NCI-H2081 treated with DMSO at 0.1 percent for 48 hours (cell line): ENCODE measurements at places on chromosomes 3 and 15.

DNA sequence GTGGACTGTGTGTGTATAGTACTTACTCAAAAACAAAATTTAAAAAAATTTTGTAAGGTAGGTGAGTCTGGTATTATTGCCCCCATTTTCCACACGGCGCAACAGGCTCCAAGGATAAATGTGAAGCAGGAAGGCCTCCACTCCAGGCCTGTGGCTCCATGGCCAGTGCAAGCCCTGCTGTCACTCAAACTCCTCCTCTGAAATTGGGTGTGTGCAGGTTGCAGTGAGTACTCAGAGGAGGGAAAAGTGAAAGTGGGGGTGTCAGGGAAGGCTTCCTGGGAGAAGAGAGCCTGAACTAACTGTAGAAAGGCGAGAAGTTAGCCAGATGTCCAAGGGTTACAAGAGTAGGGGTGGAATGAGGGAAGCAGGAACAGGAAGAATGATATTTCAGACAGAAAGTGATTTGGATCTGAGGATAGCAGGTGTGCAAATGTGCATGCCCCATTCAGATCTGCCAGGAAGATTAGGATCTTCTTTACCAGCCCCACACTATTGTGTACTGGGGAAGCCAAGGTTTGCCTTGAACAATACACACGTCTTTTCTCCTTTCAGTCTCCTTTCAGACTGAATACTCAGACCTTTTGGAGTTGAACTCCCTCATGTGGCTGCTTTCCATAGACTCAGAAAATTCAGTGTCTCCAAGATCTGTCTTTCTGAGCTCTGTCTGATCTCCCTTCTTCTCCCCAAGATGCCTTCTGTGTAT is 48.7 kb upstream of the RYK start:
- no peak for DNase-seq

DNA sequence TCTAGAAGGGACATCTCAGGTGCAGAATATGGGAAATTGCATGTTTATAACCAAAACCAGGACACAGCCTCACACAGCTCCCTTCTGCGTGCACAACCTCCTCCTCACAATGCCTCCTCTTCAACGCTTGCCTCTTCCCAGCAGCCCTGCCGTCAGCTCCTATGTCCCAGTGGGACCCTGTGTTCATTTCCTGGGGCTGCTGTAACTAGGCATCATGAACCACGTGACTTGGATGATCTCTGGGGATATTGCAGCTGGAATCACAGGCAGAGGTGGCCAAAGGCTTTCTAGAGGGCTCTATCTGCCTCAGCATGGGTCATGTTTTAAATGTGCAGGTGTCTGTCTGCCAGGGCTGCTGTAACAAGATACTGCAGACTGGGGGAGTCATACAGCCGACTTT is 375.3 kb downstream of the OCA2 start:
- no peak for DNase-seq

GRCh38 chr15:67025719-67026609 is 39.4 kb upstream of the SMAD3 start:
- no peak for DNase-seq

DNA sequence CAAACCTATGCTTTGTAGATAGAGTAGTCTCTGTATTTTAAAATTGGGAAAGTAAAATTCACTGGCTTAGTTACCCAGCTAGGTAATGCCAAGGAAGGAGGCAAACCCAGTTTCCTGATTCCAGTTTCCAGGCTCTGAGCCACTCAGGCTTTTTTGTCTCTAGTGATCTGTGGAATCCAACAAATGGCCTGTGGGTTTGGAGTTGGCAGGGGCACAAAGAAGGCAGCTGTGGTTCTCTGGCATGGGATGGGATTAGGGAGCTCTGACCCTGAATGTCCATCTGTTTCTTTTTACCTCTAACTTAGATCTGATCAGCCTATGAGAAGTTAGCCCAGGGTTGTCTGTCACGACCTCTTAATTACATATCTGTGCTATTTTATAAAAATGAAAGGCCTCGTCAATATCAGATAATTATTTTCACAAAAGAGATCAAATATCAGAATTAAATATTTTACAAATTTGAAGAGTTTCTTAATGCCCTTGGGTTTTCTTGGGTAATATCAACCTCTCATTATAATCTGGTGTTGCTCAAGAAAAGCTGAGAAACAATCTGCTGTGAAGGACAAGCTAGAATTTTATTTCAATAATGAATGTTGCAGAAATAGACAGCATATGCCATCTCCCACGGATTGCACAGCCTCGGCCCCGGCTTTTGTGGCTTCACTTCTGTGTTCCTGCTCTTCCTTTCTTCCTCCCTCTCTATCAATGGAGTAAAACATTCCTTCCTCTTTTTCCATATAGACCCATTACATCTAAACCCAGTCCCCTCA is 63.7 kb upstream of the DAZL start:
- no peak for DNase-seq

DNA sequence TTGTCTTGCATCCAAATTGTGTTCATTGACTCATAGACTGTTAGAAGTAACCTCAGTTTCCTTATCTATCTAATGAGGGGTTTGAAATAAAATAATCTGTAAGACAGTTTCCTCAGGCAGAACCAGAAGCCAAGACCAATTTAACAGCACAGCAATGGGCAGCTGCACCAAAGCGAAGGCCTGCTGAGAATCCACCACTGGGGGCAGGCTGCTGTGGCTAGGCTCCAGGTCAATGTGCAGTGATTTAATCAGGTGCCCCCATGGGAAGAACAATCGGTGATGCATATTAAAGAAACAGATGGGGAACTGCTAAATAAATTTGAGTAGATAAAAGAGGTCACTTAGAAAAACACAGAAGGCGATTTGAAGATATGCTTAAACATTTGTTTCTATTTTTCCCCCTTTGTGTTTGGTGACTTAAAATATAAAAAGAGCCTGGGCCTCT is 28.0 kb upstream of the TMOD3 start:
- no peak for DNase-seq

- no peak for DNase-seq
Observed at GRCh38 chr3:168472783-168473182, 377.1 kb upstream of the GOLIM4 start.

- no peak for DNase-seq
Observed at GRCh38 chr3:134775831-134776230, 19.2 kb upstream of the EPHB1 start.

GRCh38 chr15:98699591-98700424 is 51.5 kb downstream of the IGF1R start:
- DNase-seq, result no peak

DNA sequence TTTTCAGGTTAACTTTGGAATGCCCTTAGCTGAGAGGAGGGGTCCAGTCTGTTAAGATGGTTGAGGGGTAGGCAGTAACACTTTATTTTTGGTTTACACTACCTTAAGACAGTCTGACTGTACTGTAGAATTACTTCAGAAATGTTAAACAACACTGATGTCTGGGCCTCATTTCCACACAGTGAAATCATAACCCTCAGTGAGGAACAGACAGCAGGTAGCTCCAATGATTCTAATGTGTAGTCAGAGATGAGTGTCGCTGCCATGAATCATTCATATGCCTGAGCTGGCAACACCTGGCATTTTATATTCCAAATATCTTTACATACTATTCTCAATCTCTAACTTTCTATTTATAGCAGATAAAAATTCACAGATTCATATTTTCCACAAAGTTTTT is 37.3 kb upstream of the POU1F1 start:
- no peak for DNase-seq

DNA sequence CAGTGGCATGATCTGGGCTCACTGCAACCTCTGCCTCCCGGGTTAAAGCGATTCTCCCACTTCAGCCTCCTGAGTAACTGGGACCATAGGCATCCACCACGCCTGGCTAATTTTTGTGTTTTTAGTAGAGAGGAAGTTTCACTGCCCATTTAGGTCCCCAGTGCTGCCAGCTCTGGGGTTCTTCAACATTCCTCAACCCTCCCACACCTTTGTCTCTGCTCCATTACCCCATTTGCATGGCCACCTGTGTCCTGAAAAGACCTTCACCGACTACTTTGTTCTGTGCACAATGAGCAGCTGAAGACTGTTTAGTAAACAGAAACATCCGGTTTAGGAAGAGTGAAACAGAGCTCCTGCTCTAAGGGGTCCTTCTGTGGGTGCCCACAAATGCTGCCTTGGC is 92.0 kb downstream of the FAM43A start:
- DNase-seq, result no peak

- no peak for DNase-seq
Observed at GRCh38 chr3:137787529-137787928, 23.4 kb downstream of the SOX14 start.

DNA sequence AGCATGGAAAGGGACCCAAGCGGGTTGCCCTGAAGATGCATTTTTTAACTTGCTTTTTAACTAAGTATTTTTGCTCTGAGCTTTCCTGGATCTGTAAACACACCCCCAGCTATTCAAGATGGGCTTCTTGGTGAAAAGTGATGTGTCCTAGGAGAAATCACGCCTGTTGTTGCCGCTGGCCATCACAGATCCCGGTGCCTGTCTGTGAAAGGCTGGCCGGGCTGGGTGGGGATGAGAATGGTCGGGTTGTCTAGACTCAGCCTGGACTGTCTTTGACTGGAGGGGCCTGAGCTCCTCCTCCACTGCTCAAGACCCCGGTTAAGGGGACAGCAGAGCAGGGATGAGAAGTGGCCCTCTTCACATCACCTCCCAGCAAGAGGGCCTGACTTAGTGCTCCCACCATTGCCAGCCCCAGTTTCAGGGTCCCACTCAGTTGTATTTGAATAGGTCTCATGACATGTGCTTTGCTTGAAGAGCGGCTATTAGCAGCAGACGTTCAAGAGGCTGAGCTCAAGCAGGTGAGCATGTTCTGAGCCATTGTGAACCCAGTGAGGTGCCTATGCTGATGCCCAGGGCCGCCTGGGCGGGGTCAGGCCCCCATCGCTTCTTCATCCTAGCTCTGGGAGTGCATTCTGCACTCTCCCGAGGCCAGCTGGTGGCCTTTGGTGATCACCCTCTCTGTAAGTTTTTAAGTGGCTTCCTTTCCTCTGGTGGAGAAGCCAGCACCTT is 79.9 kb downstream of the IGF1R start:
- DNase-seq, result no peak

DNA sequence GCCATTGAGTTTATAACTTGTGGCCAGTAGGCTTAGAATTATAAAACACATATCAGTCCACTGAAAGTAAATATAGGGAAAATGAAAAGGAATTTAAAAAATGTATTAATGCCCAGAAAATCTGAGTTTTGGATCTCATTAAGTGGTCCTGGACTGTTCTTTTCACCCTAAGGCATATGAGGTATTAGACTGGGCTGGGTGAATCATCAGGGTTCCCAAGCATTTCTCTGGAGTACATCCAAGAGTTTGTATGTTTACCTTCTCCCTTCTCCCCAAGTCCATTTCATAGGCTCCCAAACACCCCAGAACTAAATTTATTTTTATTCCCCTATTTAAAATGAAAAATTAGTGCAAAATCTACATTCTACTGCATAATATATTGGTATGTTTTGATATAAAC is 31.9 kb upstream of the SPTSSB start:
- DNase-seq, result no peak

- no peak for DNase-seq
Observed at GRCh38 chr3:50441424-50442217, 61.8 kb downstream of the CACNA2D2 start.

DNA sequence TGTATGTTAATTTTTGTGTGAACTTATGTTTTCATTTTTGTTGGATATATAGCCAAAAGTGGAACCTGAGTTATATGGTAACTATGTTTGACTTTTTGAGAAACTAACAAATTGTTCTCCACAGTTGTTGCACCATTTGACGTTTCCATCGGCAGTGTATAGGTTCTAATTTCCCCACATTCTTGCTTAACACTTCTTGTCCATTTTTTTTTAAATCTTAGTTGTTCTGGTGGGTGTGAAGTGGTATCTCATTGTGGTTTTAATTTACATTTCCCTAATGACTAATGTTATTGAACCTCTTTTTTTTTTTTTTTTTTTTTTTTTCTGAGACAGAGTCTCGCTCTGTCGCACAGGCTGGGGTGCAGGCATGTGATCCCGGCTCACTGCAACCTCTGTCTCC is 8.0 kb downstream of the NISCH start:
- no peak for DNase-seq

GRCh38 chr3:133503409-133503808 is 70.1 kb upstream of the CDV3 start:
- no peak for DNase-seq
